ENCODE measurements at places on chromosomes 6 and 20.

- no peak for DNase-seq
Observed at GRCh38 chr6:143859891-143860660, 4.2 kb upstream of the ZC2HC1B start.

DNA sequence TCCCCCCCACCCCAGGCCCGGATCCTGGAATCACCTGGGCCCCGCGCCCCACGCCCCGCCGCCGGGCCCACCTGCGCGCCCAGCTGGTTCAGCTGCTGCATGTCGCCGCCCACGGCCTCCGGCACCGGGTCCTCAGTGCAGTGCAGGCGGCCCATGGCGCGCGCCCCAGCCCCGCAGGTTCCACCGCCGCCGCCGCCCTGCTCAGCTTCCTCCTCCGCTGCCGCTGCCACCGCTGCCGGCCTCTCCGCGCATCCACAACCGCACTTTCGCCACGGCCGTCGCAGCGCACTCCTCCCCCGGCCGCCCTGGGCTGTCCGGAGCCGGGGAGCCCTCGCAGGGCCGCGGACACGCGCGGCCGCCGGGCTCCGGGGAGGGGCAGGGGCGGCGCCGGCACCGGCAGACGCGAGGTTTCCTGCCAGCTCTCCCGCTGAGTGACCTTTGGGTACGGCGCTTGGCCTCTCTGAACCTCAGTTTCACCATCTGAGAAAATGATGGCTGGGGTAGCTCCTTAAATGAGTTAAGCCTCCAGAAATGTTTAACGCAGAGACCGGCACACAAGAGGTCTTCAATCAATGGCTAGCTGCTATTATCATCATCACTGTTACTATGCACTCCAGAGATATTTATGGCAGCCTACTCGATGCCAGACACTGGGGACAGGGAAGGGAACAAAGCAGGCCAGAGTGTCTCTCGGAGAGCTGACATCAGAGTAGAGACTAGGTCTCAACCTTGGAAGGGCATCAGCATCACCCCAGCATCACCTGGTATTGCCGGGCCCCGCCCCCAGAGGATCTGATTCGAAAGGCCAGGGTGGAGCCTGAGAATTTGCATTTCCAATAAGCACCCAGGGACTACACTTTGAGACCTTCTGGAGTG, at the start of gene COMMD7:
Gene COMMD7, minus strand, starts transcription at position 231 of the 876 bp plus-strand sequence. Its CDS starts 76 bp downstream, at position 155.
- DNase-seq: no peak

DNA sequence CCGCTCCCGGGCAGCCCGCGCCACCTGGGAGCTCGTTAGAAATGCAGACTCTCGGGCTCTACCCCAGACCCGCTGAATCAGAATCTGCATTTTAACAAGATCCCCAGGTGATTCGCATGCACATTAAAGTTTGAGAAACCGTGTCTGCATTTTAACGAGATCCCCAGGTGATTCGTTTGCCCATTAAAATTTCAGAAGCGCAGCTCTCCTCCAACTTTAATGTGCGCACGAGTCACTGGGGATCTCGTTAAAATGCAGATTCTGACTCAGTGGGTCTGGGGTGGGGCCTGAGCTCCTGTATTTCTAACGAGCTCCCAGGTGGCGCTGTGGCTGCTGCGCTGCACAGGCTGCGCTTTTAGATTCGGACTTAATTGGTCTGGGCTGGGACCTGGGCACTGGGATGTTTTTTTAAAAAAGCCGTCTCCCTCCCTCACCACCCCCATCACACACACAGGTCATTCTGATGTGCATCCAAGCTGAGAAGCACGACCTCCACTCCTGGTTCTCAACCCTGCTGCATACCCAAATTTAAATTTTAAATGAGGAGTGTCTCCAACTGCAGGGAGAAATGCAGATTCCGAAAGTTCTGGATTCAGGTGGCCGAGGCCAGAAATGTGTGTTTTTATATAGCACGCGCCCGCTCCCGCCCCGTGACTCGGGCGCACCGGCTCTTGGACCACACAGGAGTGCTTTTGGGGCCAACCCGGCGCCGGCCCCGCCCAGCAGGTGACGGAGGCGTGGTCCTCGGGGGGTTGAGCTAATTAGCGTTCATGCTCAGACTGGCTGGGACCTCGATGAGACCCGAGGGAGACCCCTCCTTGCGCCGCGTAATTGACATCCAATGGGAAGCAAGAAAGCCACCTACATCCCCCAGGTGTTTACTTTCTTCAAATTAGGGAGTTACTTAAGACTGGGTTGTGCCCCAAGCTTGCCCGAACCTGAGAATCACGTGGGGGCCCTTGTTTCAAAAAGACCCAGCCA, 85.8 kb downstream of the ZFP64 start:
- DNase-seq: no peak

GRCh38 chr6:133548423-133549159, 307.4 kb downstream of the EYA4 start:
- DNase-seq: no peak

DNA sequence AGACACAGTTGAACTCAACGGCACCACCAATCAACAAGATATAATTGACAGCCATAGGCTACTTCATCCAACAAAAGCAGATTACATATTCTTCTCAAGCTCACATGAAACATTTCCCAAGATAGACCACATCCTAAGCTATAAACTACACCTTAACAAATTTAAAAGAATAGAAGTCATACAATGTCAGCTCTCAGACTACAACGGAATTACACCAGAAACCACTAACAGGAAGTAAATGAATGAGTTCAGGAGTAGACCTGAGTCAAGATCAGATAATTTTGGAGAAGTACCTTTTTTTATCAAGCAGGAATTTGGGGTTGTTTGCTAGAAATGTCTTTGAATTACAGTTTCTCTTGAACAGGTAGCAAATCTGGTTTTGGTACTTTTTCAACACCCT, 237.8 kb downstream of the TBX18 start:
- DNase-seq: no peak

DNA sequence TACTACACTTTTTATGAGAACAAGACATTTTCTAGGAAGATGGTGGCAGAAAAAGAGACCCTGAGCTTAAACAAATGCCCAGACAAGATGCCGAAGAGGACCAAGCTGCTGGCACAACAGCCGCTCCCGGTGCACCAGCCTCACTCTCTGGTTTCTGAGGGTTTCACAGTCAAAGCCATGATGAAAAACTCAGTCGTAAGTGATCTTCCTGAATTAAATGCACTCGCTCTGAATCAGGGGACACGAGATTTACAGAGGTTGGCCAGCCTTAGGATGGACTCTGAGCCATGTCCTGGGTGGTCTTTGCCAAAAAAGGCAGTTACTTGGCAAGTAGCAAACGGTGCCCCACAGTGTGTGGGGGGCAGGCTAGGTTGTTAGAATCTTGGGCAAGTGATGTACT, 423 bp downstream of the PACRG start:
- DNase-seq: no peak

GRCh38 chr6:163765335-163765734, 350.8 kb downstream of the QKI start:
- DNase-seq: no peak

DNA sequence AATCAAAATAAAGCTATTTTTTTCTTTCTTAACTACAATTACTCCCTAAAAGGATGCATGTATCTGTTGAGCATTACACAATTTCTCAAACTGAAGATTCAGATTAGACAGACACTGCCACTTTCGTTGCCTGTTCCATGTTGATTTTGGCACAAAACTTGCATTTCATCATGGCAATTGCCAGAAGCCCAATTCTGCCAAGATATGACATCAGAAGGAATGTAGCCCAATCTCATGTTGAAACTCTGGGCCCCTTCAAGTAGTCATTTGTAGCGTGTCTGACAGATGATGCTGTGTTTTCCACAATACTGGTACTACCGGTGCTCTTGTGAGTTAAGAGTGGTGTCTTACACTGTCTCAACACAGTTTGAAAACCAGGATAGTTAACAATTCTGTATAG, 705.4 kb downstream of the PTPRT start:
- DNase-seq: no peak

DNA sequence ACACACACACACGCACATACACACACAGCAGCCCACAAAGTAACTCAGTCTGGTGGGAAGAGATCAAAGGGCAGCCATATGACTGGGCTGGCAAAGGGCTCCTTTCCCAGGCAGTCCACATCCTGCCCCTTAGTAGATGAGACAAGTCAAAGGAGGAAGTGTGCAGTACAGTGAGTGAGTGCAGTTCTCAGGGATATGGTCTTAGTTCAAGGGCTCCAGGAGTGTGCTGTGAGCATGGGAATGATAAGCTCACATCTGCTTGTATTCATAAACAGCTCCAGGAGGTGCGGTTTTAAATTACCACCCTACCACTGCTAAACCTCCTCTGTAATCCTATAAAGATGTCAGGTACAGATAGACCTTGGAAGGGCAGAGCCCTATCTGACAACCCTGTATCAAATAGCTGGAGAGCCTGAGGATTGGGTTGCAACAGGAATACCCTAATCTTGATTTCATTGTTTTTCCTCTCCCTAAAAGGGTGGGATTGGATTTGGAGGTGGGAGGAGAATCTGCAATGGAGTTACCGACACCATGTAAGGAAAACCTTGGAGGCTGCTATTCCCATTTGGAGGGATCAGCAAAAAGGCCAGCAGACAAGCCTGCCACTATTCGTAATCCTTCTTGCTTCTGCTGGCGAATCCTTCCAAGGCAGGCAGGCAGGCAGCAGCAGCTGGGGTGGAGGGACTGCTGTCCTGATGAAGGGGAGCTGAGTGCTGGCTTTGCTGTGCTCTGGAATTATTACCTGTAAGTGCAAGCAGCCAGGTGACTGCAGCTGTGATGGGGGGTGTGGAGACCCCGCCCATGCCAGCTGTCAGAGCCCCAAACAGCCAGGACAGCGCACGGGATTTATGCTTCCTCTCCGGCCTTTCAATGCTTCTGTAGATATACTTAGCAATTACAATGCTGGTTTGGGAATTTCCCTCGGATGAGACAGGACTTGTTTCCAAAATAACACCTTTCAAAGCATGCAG, 342.7 kb downstream of the PRL start:
- DNase-seq: no peak

DNA sequence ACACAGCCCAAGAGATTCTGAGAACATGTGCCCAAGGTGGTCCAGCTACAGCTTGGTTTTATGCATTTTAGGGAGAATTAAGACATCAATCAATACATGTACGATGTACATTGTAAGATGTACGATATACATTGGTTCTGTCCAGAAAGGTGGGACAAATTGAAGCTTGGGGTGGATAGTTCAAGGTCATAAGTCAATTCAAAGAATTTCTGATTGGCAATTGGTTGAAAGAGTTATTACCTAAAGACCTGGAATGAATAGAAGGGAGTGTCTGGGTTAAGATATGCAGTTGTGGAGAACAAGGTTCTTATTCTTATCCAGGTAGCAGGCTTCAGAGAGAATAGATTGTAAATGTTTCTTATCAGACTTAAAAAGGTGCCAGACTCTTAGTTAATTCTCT, 31.8 kb upstream of the LCA5 start:
- DNase-seq: no peak

DNA sequence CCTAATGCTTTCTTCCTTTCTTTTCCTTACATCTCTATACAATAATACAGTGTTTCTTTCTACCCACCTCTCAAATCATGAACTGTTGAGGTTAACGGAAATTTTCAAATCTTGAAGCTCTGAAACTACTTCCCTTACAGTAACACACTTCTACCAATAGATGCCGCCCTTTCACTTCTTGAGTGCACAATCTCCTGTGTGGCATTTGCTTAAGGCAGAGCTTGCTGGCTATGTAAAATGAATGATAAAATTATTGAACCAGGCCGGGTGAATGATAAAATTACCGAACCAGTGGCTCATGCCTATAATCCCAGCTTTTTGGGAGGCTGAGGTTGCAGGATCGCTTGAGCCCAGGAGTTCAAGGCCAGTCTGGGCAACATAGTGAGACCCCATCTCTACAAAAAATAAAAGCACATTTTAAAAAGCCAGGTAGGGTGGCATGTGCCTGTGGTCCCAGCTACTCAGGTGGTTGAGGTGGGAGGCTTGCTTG, 56.8 kb downstream of the KCNS1 start:
- DNase-seq: no peak

DNA sequence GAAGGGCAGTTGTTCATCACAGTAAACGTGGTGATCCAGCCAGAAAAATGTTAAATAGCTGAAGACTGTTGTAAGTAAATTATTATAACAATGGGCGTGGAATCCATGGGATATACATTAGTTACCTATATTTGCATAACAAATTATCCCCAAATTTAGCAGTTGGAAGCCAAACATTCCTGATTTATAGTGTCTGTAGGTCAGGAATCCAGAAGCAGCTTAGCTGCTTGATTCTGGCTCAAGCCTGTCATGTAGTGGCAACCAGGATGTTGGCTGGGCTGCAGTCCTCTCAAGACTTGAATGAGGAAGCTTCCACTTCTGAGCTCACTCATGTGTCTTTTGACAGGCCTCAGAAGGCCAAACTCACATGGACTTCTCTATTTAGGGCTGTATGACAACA, 6.9 kb upstream of the ADGRB3 start:
- no peak for DNase-seq

GRCh38 chr6:106255306-106255705, 70.3 kb downstream of the ATG5 start:
- no peak for DNase-seq

DNA sequence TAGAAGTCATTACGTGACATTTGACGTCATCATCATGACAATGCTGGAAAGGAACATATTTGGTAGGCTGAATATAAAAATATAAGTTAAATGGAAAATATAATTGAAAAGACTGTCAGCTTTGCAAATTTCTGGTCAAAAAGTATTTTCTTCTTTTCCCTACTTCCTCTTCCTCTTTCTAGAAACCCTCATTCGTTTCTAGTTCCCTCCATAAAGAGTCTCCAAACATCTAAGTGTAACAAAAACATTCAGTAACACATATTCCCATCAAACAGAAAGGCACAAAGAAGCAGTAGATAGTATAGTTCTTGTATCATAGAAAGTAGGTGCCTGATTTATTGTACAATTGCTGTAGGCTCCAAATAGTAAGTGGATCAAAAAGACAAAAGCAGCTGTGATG, 150.8 kb upstream of the FAM83B start:
- DNase-seq: no peak
